ENCODE measurements at places on chromosomes 3 and 15.

GRCh38 chr3:72343078-72343477 is 505.2 kb downstream of the SHQ1 start:
- no peak for DNase-seq

DNA sequence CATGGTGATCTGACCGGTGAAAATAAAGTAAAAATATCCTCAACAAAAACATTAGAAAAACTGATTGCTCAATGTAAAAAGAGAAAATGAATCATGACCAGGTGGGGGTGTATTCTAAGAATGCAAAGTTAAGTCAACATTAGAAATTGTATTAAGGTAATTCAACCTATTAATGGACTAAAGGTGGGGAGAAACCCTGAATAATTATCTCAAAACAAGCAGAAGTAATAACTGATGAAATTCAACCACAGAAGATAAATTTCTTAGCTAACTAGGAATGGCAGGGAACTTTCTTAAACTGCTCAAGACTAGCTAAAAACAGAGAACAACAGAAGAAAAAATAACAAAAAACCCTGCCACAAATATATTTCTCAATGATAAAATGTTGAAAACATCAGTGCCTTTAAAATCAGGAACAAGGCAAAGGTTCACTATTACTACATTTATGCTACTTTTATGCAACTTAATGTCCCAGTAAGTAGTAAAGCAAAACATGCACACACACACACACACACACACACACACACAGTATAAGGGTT is 204.4 kb upstream of the THBS1 start:
- no peak for DNase-seq

DNA sequence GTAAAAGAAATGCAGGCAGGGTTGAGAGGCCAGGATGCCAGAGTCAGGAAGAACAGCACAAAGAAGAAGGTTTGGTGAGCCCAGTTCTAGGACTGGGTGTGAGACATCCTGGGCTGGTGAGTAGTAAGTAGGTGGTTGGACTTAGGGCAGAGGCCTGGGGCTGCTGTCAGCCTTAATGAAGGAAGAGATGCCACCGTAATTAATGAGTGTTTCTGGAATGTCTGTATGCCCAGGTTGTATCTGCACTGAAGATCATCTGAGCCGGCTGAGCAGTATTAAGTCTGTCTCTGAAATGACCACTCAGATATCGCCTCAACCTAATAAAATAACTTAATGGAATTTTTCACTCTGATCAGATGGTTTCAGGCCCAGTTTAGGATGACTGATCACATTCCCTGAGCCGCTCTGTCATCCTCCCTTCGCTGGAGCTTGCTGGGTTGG is 532.9 kb upstream of the IL12A start:
- DNase-seq, result no peak

GRCh38 chr3:61073566-61074165 is 177.6 kb downstream of the FHIT start:
- DNase-seq, result no peak

DNA sequence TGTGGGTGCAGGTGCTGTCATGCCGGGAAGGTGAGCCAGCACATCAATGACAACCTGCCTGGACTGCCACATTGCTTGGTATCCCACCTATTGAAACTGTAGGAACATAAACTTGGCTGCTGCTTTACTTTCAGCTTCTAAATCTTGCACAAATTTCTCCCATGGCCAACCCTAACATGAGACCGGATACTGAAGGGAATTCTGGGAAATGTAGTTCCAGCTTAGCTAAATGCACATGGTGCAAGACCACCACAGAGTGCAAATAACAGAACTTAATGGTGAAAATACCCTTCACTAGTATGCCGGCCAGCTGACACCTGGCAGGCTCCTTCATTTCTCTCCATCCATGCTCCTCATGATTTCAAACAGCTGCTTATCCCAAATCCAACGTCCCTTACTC is 247.4 kb downstream of the ARRDC4 start:
- no peak for DNase-seq

DNA sequence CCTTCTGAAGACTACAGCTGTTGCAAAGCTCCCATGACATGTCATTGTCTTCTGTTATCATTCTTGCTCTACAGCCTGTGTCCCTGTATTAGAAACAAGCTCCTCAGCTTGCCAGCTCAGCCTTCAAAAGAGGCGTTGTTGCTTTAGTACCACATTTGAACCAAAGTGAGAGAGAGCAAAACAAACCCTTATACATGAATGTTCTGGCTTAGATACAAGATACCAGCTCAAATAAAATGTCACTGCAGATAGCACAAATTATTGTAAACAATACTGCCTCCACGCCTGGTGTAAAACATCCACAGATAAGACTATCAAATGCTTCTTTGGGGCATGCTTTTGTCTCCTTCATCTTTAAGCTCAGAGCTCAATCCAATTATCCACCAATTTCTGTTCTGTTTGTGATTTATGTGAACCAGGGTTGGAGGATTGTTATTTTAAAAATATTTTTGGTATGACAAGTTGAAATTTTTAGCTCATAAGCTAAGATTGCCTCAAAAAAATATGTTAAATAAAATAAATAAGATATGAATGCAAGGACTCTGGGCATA is 403.6 kb upstream of the CDIN1 start:
- DNase-seq, result no peak

DNA sequence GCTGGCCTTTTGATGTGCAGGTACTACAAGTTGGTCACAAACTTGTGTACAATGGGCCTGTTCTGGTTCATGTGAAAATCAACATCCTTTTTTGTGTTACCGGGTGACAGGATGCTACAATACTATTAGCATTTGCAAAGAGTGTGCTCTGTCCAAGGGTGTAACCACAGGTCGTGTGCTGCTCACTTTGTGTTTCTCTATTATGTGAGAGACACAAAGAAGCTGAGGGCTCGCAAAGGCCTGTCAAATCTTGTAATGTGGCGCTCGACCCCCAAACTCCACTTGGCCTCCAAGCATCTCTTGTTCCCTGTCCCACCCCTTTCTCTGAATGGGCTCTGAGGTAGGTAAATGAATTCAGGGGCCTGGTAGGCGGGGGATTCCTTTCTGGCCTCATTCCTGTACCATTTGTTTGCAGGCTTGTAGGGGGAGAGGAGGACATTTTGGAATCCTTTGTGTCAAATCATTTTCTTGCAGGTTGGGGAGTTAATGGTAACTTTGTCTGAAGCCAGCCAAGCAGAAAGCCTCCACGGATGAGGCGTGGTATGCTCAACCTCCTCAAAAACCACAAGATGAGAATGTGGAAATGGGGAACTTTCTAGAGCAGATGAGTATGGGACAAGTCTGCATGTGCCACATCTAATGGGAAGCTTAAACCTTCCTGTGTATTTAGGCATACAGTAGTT is 109.1 kb downstream of the OPA1 start:
- DNase-seq, result no peak

DNA sequence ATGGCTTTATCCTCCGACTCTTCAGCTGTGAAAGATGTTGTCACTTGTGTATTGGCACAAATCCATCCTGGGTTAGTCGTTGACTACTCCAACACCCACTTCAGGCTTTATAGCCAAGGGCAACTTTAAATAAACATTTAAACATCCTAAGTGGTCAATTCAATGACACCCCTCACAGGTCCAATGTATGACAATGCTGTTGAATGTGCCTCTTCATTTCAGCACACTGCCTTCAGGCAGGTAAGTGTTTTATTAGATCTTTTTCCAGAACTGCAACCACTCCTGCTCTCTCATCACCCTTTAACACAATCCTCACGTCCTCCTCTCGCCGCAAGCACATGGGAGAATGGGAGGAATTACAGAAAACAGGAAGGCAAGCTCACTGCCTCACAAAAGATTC is 30.3 kb downstream of the IL12A start:
- DNase-seq, result no peak
